ENCODE measurements at places on chromosomes 11 and 22.

DNA sequence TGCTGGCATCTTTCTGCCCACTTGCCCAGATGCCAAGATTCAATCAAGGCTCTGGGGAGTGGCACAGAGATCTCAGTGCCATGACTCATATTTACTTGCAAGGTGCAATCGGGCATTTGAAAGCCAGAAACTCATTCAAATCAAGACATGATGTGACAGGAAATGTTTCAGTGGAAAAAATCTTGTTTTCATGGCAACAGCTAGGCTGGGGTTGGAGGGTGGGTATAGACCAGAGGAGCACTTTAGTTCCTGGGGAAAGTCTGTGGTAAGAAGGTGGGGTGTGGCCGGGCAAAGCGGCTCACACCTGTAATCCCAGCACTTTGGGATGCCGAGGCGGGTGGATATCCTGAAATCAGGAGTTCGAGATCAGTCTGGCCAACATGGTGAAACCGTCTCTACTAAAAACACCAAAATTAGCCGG is 1.2 kb downstream of the MAJIN start:
- DNase-seq: no peak

DNA sequence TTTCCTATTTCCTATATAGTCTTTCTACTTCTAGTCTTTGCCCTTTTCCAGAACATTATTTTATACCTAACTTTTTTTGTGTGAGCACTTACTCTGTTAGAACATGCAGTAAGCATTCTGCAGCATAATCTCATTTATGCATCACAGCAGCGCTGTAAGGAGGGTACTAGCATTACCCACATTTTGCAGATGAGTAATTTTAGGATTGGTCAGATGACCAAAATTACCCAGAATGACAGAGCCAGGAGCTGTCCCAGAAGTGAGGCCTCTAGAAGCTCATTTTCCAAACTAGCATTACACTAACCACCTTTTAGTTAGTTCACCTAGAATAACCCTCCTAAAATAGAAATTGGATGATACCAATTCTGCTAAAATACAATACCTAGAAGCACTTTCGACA is 47.1 kb upstream of the ARHGAP32 start:
- DNase-seq: no peak

DNA sequence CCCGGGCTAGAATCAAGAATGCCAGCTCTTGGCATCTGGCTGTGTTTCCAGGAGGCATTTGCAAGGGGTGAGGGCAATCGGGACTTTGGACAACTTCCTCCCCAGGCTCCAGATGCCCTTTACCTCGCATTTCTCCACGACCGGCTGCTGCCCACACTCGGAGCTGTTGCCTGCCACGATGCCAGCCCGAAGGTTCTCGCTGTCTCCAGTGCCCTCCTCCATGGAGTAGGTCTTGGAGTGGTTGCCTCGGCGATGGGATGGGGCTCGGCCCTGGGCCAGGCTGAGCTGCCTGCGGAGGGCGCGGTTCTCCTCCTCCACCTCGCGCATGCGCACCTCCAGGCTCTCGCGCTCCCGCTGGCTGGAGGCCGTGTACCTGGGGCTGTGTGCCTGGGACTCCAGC is 270.0 kb downstream of the LARGE1 start:
- no peak for DNase-seq

DNA sequence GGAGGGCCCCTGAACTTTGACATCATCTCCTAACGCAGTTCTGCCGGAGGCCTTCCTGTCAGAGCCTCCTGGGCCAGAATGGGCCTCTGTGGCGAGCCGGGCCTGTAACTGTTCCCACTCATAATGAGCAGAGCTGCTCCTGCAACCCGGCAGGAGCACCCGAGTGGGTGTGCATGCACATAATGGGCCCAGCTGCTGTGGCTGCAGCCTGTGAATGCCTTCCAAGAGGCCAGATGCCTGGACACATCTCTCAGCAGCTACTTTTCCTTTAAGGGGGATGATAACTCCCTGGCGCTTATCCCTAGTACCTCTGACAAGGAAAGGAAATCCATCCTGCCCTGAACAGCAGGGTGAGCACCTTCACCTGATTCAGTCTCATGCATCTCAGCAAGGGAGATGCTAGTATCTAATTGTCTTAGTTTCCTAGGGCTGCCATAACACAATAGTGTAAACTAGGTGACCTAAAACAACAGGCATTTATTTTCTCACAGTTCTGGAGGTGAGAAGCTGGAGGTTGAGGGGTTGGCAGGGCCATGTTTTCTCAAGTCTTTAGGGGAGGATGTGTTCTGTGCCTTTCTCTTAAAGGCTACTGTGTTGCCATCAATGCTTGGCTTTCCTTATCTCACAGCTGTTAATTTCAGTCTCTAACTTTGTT is 120.5 kb downstream of the TEAD1 start:
- no peak for DNase-seq

DNA sequence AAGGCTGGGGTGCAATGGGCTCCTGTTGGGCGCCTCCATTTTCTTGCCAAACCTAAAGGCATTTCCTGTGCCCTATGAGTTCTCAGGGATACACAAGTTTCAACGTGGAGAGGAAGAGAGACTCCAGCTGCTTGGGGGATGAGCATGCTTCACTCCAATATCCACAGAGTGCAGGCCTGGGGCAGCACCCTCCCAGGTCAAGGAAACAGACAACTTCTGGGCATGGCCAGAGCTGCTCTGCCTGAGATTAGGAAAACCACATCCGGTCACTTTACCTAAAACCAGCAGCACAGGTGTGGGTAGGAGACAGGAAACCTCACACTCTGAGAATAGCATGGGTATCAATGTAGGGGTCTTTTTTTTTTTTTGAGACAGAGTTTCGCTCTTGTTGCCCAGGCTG is 28.7 kb downstream of the TMEM184B start:
- no peak for DNase-seq

- DNase-seq: no peak
Measured at GRCh38 chr11:15141381-15141780, 26.7 kb downstream of the INSC start.

GRCh38 chr11:875769-876301 is 33.2 kb downstream of the TSPAN4 start:
- DNase-seq: no peak

- DNase-seq: no peak
Measured at GRCh38 chr11:30585125-30585891, 845 bp downstream of the MPPED2 start.

- DNase-seq: no peak
Measured at GRCh38 chr11:76623171-76623883, 47.2 kb downstream of the LRRC32 start.

GRCh38 chr22:44145544-44145943 is 35.2 kb upstream of the PARVG start:
- DNase-seq: no peak

GRCh38 chr11:2718817-2719438 is 19.1 kb upstream of the KCNQ1OT1 start:
- DNase-seq: no peak

GRCh38 chr11:15157181-15157580 is 42.5 kb downstream of the INSC start:
- no peak for DNase-seq

GRCh38 chr11:17498475-17498874 is 21.8 kb upstream of the ABCC8 start:
- no peak for DNase-seq

- no peak for DNase-seq
Measured at GRCh38 chr11:130798280-130798679, 118.0 kb downstream of the SNX19 start.

GRCh38 chr22:28025333-28025732 is 106.3 kb upstream of the PITPNB start:
- no peak for DNase-seq

DNA sequence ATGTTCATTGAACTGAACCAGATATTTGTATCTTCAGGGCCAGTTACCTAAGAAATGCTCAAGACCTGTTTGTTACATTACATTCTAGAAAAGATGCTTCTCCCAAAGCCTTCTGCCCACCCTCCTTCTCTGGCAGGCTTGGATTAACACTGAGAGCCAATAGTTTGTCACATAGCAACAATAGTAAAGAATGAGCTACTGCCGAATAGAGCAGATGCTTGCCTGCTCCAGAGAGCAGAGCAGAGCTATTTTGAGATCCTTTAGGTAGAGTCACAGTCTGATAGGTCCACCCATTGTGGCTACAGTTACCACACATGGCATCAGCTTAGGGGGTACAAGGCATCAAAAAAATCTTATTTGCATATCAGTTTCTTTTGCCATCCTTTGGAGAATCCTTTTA is 13.5 kb upstream of the EP300 start:
- no peak for DNase-seq

Data from stimulated activated CD4-positive, alpha-beta T cell treated with anti-CD3 and anti-CD28 coated beads, TNF-alpha, amount 100 ng/mL, for 1 hour (primary cell).